T-helper 22 cell (primary cell): ENCODE measurements at places on chromosomes 1 and 21.

GRCh38 chr1:113783254-113784103 lies 24.2 kb upstream of the PHTF1 start:
- DNase-seq, result peak; percentile 46

DNA sequence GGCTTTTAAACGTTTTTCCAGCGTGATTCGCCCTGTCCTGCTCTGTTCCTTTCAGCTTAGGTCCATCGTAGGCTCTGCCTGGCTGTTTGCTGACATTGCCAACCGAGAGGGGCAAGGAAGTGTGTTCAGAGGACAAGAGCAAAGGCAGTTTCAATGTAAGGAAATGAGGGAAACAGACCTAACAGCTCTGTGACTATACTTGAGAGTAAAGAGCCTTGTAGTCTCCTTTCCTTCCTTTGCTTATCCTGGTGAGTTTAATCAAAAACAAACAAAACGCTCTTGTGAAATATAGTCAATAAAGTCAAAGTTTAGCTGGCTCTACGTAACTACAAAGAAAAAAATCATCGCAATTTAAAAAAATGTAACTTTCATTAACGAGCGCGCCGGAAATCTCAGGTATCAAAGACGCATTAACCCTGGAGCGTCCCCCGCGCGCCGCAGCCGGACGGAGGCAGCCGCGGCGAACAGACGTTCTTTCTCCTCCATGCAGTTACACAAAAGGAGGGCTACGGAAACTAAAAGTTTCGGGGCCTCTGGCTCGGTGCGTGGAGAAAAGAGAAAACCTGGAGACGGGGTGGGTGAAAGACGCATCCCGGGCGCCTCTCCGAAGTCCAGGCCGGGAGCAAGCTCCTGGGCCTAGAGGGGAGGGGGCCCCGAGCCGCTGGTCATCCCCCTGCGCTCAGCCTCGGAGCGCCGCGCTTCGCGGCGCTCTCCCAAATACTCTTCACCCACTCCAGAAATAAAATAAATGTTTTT lies 617 bp upstream of the ADGRL2 start:
- DNase-seq, result no peak

- DNase-seq, result no peak
Measured at GRCh38 chr1:156809711-156810366, 6.8 kb downstream of the SH2D2A start.

GRCh38 chr1:192158181-192158580 lies at the start of gene RGS18:
Gene RGS18 (plus strand): TSS chr1:192158462. CDS start chr1:192158638, 176 bp downstream.
- DNase-seq, result no peak

DNA sequence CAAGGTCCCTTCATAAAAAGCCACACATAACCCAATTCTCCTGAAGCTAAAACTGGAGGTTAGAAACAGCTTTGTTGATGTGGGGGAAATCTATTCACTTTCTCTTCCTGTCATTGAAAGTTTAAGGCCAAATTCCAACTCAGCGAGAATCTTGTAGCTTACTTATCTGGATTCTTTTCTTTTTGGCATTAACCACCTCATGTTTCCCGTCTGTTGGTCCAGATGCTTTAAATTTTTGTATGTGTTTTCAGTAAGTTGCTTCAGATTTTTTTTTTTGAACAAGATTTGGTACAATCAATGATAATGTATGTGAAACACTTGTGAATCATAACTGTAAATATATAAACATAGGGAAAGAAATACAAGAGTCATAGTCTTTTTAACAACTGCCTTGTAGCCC lies 33.7 kb upstream of the NEK7 start:
- no peak for DNase-seq

- no peak for DNase-seq
Measured at GRCh38 chr21:44442266-44443125, 12.8 kb upstream of the LRRC3 start.

- no peak for DNase-seq
Measured at GRCh38 chr1:1020415-1021009, 592 bp downstream of the AGRN start.

DNA sequence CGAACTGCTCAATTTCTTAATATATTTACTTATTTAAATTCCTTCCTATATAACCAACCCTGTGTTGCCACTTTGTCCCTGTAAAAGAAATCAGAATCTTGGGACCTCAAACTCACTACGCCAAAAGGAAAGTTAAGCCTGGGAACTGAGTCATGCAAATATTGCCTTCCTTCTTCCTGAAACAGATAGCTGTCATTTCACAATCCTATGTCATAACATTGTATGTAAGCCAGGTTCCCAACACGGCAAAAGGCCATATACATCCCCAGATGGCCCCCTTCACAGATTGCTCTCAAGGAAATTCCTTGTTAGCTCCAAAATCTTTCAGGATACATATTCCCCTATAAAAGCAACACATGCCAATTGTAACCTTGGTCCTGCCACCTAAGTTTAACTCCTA lies 39.7 kb downstream of the C21orf91 start:
- no peak for DNase-seq

GRCh38 chr1:94530373-94530878 lies 11.1 kb downstream of the F3 start:
- DNase-seq, result no peak

DNA sequence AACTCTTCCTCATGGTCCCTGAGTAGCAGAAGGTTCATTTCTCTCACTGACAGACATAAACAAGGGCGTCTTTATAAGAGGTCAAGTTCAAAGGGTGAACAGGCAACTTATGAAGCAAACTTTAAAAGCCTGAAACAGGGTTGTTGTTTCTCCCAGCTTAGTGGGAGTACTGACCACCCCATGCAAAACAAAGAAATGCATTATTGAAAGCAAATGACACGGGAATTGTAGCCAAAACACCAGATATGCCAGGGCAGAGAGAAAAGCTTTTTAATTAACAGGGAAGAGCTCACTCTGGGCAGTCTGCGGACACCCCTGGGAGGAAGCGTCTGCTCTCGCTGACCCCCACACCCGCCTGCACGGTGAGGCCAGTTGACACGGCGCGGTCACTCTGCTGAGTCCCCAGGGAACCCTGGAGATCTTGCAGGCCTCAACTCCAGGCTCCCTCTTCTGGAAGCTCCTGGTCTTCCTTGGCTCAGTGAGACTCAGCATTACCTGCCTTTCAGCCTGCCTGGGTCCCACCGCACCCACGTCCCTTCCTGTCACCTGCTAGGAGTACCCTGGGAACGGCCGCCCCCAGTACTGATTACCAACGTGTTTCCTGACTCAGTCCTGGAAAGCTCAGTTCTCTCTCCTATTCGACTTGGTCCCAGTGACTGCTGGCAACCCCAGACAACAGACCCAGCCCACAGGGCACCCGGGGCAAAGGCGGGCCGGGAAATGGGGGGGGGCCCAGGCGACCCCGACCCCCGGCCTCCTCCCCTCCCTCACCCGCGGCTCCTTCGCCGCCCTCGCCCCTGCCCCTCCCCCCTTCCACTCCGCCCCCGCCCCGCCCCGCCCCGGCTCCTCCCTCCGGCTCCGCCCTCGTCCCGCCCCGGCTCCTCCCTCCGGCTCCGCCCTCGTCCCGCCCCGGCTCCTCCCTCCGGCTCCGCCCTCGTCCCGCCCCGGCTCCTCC lies 972 bp downstream of the CFAP410 start:
- peak; percentile 51 for DNase-seq

- no peak for DNase-seq
Measured at GRCh38 chr1:233960386-233960785, 55.9 kb downstream of the SLC35F3 start.

DNA sequence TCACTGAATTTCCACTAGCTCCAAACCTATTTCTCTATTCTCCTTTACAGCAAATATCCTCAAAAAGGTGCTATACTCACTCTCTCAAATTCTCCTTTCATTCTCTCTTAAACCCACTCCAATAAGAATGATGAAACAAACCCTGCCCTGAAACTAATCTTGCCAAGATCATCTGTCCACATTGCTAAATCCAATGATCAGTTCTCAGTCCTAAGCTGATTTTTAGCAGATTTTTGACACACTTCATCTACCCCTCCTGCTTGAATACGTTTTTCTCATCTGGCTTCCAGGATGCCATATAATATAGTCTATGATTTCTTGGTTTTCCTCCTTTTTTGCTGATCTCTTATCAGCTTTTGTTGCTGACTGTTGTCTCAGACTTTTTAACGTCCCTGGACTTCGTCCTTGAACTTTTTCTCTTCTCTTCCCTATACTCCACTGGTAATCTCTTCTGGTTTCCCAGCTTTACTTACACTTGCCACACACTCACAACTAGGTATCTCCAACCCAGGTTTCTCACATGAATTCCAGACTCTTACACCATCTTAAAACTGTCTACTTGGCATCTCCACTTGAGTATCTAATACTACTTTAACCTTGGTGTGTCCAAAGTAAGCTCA lies 35.3 kb downstream of the RERE start:
- no peak for DNase-seq

DNA sequence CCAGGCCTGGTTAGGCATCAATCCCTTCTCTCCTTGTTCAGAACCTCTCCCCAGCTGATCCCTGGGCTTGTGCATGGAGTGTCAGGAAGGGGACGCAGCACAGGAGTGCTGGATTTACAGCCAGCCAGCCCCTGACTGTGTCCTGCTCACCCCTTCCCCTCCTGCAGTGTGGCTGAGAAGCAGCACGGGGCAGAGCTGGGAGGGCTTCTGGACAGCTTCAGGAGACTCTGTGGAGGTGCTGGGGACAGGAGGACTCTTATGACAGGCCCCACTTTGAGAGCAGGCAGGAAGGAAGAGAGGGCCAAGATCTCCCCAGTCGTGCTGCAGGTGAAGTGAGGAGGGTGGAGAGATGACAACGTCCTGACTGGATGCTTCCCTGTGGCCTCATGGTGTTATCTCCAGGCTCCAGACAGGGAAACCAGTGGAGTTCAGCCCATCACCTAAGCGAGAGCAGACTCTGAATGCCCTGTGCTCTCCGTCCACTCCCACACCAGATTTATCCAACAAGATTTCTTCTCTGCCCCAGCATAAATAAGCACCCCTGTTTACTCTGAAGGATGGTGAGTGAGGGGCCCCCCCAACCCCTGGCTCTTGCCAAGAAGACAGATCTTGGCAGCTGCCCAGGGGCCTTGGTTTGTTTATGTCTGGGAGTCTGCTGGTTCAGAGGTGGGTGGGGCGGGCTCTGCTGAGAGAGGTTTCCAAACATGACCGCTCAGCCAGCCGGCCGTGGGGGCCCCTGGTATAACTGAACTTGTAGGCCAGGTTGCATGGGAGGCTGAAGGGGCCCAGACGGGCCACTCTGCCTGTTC lies 21.3 kb downstream of the TMCC2 start:
- DNase-seq, result no peak

DNA sequence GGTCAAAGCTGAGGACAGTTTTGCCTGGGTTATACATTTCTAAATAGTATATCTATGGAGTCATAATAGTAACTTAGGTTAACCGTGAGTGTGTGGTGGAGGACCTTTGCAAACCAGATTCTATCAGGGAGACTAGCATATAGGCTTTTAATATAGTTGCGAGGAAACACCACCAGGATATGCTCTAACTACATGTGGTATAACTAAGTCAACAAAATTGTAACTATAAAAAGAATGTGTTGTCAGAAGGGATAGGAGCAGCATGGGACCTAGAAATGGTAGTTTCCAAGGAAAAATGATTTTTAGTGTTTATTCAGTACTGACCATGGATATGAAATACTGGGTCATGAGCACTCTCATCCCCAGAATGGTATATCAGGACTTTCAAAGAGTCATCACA lies 338.1 kb downstream of the TGFB2 start:
- no peak for DNase-seq

DNA sequence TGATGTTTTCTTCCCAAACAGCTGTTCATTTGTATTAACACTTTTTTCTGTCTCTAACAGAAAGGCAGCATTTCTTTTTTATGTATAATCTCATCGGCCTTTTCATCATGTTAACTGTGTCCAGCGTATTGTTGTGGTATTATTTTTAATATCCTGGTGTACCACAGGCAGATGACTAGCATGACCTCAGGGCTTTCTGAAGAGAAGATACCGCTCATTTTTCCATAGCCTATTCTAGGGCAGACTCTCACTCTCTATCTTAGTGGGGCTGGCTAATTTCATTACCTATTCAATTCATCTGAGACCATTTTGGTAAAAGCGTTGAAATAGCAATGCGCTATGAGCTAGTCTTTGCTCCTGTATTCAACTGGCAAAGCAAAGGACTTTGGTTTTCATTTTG lies 209.9 kb downstream of the SDCCAG8 start:
- no peak for DNase-seq

- no peak for DNase-seq
Measured at GRCh38 chr1:170225781-170226530, 80.2 kb downstream of the NTMT2 start.

DNA sequence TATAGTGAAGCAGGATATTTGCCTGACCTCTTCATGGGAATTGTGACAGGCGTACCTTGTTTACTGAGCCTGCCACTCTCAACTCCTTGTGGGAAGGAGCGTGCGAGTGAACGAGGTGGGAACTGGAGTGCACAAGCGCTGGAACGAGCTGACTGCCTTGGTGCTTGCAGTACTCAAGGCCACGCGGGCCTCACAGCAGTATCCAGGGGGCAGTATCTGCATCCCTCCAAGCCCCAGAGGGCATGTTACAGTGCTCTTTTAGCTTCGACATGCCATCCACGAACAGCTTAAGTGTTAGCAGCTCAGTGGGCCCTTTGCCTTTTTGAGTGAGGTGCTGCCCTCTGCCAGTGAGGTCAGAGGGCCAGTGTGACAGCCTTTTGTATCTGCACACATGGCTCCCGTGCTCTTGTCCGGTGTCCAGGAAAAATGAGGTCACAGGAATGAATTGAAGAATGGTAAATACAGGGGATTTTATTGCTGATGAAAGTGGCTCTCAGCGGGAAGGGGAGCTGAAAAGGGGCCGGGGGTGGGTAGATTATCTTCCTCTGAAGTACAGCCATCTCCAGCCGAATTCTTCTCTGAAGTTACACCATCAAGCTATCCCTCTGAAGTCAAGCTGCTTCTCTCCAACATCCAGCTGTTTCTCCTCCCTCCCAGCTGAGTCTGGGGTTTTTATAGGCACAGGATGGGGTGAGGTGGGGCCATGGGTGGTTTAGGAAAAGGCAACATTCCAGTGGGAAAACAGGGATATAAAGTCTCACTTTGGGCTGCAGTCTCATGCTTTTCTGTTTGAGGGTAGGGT lies 69.3 kb downstream of the EPB41 start:
- no peak for DNase-seq

GRCh38 chr1:54984131-54984842 lies 3.9 kb downstream of the TMEM61 start:
- DNase-seq, result no peak

GRCh38 chr1:41767534-41768525 lies 150.9 kb downstream of the HIVEP3 start:
- DNase-seq, result no peak

DNA sequence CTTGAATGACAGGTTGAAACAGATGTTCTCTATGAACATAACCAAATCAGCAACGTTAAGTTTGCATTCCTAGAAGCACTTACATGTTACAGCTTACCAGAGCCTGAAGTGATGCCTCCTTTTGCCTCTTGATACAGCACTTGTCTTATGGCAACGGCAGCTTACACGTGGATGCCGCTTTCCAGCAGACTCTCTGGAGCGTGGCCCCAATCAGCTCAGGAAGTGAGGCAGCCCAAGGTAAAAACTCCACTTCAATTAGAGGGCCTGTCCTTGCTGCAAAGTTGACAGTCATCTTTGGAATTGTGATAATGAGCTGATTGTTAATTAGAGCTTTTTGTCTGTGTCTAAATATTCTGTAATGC lies 345.1 kb downstream of the RYR2 start:
- no peak for DNase-seq
